ENCODE measurements at places on chromosomes 6 and 20.

DNA sequence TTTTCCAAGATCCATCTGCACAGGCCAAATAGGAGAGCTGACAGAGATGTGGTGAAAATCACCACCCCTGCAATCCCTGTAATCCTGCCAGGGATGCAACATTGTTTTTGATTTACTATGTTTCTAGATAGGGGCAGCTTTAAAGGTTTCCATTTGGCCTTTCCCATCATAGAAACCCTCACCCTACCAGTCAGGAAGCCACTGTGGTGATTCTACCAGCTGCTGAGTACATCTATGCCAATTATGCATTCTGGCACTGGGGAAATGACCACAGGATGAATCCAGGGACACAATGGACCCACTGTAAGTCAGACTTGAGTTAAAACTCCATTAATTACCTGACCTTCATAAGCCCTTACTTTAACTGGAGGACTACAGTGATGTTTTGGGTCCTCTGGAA lies 130.4 kb downstream of the TNFRSF21 start:
- no peak for DNase-seq

GRCh38 chr6:37137201-37138090 lies 32.5 kb upstream of the PIM1 start:
- DNase-seq: peak; percentile 99

DNA sequence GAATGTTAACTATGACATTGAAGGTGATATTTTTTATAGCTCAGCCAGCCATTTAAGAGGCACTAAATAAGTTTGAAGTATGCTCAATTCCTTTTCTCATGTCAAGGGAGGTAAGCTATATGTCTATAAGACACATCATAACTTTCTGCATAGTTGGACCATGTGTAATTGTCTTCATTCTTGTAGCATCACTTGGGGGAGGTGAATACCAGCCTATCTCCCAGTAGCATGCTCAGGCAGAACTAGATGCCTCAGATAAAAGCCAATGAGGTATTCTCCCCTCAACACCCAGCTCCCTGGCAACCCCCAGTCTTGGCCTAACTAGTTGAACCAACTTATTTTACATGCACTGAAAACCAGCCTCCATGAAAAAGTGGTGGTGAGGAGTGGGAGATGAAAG lies 158.3 kb upstream of the JAG1 start:
- peak; percentile 94 for DNase-seq

DNA sequence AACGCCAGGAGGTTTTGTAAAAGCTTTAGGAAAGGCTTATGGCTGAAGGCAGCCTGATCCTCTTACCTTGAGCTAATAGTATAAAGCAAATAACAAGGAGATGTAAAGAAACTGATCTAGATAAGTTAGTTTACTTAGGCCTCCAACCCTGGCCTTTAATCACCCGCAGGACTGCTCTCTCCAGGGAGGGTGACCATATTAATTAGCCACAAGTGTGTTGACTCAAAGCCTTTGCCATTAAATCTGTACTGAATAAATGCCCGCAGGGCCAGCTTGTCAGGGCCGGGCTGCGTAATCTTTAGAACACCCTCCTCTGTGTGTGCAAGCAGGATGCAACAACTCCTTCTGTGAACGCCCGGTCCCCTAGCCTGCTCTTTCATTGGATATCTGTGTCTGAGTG lies 6.1 kb upstream of the PRSS16 start:
- no peak for DNase-seq

GRCh38 chr6:83854001-83854501 lies 891 bp downstream of the RIPPLY2 start:
- no peak for DNase-seq

GRCh38 chr20:57162362-57162652 lies 104.1 kb downstream of the BMP7 start:
- no peak for DNase-seq

GRCh38 chr20:10994991-10995700 lies 321.3 kb upstream of the JAG1 start:
- DNase-seq: no peak

DNA sequence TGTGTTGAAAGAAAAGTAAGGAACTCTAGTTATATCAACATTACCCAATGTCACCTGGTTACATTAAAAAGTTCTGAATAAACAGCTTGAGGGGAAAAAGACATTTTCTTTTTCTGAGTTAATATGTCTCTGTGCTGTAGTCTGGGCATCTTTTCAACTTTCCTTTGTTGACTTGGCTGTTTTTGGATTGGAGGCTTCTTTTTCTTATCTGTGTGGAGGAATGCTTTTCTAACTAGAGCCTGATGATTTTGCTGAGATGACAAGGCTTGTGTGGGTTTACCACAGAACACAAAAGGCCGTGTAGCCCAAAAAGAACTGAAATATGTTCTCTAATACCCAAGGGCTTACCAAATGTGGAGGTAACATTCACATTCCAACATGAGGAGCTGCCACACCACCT lies 161.8 kb downstream of the KCNQ5 start:
- DNase-seq: no peak

DNA sequence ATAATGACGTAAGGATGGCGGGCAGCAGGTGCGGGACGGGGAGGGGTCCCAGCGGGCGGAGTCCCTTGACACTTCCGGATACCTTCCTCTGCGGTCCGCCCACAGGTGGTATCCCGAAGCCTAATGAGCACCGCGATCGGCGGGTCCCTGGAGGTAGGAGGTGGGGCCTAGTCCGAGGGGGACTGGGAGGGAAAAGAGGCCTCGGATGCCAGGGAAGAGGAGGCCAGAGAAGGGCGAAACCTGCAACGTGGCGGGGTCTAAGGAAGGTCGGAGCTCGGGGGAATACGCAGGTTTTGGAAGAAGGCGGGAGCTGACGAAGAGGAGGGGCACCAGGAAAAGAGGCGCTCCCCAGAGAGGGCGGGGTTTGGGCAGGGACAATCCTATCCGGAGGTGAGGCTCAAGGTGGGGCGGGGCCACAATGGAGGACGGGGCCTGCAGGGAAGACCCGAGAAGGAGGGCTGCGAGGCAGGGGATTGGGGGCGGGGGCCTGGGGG lies 3.7 kb downstream of the PRSS16 start:
- DNase-seq: peak; percentile 66

- DNase-seq: no peak
These were observed 15.7 kb downstream of the ADTRP start for GRCh38 chr6:11762794-11763459.

DNA sequence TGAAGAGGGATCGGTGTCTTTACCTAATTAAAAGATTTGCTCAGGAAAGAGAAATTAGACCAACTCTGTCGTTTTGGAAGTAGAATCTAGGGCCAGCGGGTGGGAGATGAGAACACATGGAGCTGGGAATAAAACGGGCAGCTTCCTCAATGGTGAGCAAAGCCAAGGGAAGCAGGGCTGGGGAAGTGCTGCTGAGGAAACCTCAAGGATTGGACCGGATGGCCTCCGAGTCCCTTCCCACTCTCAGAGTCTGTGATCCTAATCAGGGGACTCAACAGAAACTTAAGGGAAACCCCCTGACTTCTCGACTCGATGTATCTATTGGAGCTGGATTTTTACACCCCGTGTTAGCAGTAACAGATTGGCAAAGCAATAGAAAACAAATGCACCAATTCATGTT lies 10.8 kb downstream of the GCNT2 start:
- no peak for DNase-seq

GRCh38 chr6:144534180-144534579 lies 249.0 kb downstream of the UTRN start:
- no peak for DNase-seq

- DNase-seq: no peak
These were observed 30.0 kb upstream of the ZNF133 start for GRCh38 chr20:18258126-18258860.

GRCh38 chr20:57240581-57241362 lies 25.7 kb downstream of the BMP7 start:
- DNase-seq: no peak

GRCh38 chr20:11118802-11119380 lies 445.1 kb upstream of the JAG1 start:
- DNase-seq: peak; percentile 91

All from foreskin keratinocyte (primary cell).